Activated CD8-positive, alpha-beta memory T cell treated with anti-CD3 and anti-CD28 coated beads, Interleukin-2, amount 10 ng/mL, durations not matched to agents 7 days and 5 days (primary cell): ENCODE measurements at places on chromosomes 11 and 22.

- H3K4me3 ChIP-seq: no peak overlapping the region
- H3K27me3 ChIP-seq: peaks cover 15% of the 10 kb centered on the region
- H3K36me3 ChIP-seq: no peaks in the 10 kb centered on the region
- DNase-seq: no peak
Measured at GRCh38 chr11:119572481-119573424, 149.8 kb upstream of the THY1 start.

GRCh38 chr22:20237480-20238440 lies 30.4 kb downstream of the RTN4R start:
- no peaks in the 10 kb centered on the region for H3K36me3 ChIP-seq
- peaks cover 22% of the 10 kb centered on the region for H3K4me1 ChIP-seq
- DNase-seq: peak; percentile 77
- H3K27ac ChIP-seq: peak overlapping the region; percentile 90
- H3K4me3 ChIP-seq: no peak overlapping the region

DNA sequence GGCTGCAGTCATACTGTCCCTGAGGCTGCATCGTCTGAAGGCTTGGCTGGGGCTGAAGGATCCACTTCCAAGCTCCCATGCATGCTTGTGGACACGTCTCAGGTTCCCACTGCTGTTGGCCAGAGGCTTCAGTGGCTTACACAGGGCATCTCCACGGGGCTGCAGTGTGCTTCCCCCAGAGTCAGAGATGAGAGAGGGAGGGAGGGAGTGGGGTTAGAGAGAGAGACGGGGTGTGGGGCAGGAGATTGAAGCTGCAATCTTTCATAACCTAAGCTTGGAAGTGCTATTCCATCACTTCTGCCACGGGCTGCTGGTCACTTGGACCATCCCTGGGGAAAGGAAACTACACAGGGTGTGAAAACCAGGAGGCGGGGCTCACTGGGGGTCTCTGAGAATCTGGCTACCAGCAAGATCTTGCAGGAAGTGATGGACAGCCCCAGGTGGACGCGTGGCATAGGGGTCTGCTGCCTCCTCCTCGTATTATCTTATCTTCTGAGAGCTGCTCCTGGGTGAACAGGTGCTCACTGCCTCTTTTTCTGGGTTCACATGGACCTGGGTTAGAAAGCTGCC lies 63.0 kb upstream of the MYEOV start:
- peaks cover 1% of the 10 kb centered on the region for H3K36me3 ChIP-seq
- peaks cover 18% of the 10 kb centered on the region for H3K27me3 ChIP-seq
- H3K27ac ChIP-seq: no peak overlapping the region
- H3K4me3 ChIP-seq: no peak overlapping the region

DNA sequence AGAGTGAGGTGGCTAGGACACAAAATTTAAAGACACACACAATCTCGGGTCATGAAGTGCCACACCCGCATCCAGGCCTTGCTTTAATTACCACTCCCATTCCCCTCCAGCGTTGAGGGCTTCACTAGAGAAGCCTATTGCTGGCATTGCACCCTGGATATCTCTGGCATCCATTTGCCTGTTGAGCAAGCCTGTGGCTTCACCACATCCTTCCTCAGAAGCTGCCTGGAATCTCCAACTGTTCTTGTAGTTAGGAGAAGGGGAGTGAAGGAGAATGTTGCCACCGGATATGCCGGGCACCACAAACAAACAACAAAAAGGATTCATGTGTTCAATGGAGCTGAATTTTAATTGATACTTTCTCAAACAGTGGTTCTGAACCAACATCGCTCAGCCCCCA lies 34.4 kb upstream of the RCN1 start:
- H3K36me3 ChIP-seq: no peaks in the 10 kb centered on the region
- H3K27me3 ChIP-seq: peaks cover 64% of the 10 kb centered on the region
- no peaks in the 10 kb centered on the region for H3K4me1 ChIP-seq
- DNase-seq: no peak
- H3K4me3 ChIP-seq: no peak overlapping the region

DNA sequence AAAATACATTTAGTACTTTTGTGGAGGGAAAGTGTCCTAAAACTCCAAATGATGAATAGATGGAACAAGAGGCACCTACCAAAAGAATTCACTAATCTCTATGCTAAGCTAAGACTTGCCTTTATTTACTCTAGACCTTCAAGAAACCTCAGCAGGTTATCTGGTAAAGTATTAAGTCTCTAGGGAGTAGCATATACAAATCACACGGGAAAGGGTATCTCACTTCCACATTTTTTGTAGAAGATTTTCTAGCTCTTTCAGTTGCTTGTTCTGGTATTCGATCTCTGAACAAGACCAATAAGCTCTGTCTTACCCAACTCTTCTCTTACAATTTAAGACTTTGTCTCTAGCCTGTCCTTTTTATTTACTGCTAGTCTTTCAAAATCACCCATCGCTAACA lies 18.1 kb upstream of the CADM1 start:
- no peak overlapping the region for H3K27ac ChIP-seq
- peaks cover 3% of the 10 kb centered on the region for H3K27me3 ChIP-seq
- H3K4me3 ChIP-seq: no peak overlapping the region

DNA sequence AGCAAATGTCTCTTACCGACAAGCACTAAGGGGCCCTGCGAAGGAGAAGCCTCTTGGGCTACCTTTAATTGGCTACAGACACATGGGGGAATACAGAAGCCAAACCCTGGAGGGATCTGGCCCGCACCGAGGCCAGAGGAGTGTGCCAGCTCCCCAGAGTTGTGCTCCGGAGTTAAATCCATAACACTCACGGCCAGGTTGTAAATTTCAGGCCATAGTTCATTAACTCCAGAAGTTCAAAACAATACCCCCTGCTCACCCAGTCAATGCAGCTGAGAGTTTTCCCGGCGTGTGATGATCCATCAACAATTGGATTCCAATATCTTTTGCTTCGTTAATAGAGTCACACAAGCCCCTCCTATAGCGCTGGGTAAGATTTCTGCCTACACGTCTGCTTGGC lies 371.5 kb downstream of the NXPE2 start:
- H3K4me3 ChIP-seq: no peak overlapping the region
- H3K4me1 ChIP-seq: no peaks in the 10 kb centered on the region
- H3K27me3 ChIP-seq: no peaks in the 10 kb centered on the region
- DNase-seq: no peak
- H3K36me3 ChIP-seq: no peaks in the 10 kb centered on the region

DNA sequence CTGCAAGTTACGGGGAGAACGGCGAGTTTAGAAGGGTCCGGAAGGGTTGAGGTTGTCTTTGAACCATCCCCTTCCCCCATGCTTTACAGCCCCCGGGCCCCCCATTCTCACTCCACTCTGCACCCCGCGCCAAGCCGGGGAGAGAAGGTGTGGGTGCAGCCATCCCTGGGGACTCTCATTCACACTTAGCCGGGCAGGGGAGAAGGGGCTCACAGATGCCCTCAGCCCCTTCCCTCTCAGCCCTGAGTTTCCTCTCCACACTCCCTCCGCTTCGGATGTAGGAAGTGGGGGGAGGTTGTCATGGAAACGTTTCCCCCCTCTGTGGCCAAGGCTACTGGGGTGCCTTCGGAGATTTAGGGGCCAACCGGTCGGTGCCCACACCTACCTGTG lies 334 bp downstream of the CADM1 start:
- no peak overlapping the region for H3K27ac ChIP-seq
- H3K27me3 ChIP-seq: peaks cover 25% of the 10 kb centered on the region
- peaks cover 5% of the 10 kb centered on the region for H3K4me1 ChIP-seq

DNA sequence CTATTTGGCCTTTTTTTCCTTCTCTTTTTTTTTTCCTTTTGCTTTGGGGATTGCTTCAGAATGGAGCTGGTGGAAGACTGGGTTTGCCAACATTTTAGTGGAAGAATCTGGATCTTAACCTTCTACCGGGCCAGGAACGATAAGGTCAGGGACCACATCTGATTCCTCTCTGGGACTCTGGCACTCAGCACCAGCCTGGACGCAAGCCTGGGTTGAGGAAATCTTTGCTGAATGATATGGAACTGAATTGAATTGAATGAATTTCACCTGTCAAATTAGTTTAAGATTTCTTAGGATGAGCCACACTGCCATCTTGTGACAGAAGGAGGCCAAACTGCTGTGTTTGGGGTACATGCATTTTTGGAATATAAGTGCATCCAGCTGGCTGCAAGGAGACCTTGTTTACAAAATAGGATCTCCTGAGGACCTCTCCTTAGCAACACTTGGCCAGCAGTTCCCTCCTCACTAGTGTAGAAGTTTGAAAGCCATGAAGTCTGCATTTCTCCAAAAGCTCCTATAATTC lies 30.4 kb downstream of the TPBGL start:
- no peaks in the 10 kb centered on the region for H3K27me3 ChIP-seq
- peaks cover 8% of the 10 kb centered on the region for H3K36me3 ChIP-seq
- DNase-seq: no peak
- H3K4me3 ChIP-seq: no peak overlapping the region

DNA sequence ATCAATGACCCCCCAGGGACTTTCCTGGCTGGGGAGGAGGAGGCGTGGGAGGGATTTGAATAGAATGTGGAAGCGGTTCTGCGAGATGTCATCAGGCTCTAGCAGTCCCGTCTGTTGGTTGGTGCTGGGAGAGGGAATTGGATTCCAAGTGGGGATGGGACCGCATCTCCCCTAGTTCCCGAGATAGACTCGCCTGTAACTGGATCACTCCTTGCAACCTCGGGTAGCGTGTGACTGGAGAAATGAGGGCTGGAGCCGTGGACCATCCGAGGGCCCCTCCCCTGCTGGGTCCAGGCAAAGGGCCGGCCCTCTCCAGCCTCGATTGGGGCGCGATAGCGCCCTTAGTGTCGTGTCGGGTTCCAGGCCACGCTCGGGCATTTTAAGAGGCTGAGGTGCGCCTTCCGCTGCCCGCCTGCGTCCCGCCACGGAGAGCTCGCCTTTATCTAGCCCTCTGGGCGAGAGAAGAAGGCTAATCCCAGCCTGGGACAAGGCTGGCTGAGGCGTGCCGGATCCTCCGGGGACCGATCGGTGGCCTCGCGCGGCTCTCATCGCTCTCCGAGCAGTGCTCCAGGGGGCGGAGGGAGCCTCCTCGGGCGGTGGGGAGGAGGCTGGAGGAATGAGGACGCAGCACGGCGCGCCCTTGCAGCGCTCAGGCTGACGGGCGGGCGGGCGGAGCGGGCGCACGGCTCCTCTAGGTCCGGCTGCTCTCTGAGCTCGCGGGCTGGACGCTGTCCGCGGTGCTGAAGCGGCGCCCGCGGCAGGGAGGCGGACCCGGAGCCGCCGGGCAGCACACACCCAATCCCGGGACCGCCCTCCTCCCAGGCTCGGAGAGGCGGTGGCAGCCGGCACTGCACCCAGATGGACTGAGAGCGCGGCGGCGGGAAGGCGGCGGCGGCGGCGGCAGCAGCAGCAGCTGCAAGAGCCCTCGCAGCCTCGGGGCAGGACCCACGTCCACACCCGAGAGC lies 107.8 kb downstream of the OSBP2 start:
- no peak overlapping the region for H3K27ac ChIP-seq
- H3K27me3 ChIP-seq: peaks cover 43% of the 10 kb centered on the region
- peaks cover 12% of the 10 kb centered on the region for H3K4me1 ChIP-seq
- peak; percentile 75 for DNase-seq
- H3K4me3 ChIP-seq: no peak overlapping the region

GRCh38 chr11:91199866-91200265 lies 977.0 kb upstream of the CHORDC1 start:
- DNase-seq: no peak
- no peaks in the 10 kb centered on the region for H3K36me3 ChIP-seq
- no peak overlapping the region for H3K27ac ChIP-seq
- no peaks in the 10 kb centered on the region for H3K27me3 ChIP-seq
- no peak overlapping the region for H3K4me3 ChIP-seq
- no peaks in the 10 kb centered on the region for H3K4me1 ChIP-seq

- peaks cover 2% of the 10 kb centered on the region for H3K36me3 ChIP-seq
- H3K27me3 ChIP-seq: peaks cover 3% of the 10 kb centered on the region
- no peak overlapping the region for H3K4me3 ChIP-seq
- H3K4me1 ChIP-seq: peaks cover 10% of the 10 kb centered on the region
- no peak overlapping the region for H3K27ac ChIP-seq
- DNase-seq: no peak
Measured at GRCh38 chr11:9132203-9132878, 40.9 kb upstream of the SCUBE2 start.

- no peak for DNase-seq
- H3K4me3 ChIP-seq: no peak overlapping the region
- H3K27me3 ChIP-seq: no peaks in the 10 kb centered on the region
- H3K27ac ChIP-seq: no peak overlapping the region
- H3K4me1 ChIP-seq: no peaks in the 10 kb centered on the region
Measured at GRCh38 chr11:10709299-10710086, 15.9 kb upstream of the IRAG1 start.
